Activated naive CD8-positive, alpha-beta T cell treated with anti-CD3 and anti-CD28 coated beads for 36 hours (primary cell): ENCODE measurements at places on chromosomes 5 and 9. TPM values are rescaled to one million over a fixed set of nuclear protein-coding genes. Genes with fewer than 3 reads are reported as not detected.

PLAC8L1 gene
- total RNA-seq: 0.36 TPM

SEMA5A gene
- not detected for total RNA-seq

SLC27A6 gene
- not detected for total RNA-seq

- no peak for DNase-seq
These were observed 95.6 kb upstream of the ZNF608 start for GRCh38 chr5:124841829-124842712.

DNA sequence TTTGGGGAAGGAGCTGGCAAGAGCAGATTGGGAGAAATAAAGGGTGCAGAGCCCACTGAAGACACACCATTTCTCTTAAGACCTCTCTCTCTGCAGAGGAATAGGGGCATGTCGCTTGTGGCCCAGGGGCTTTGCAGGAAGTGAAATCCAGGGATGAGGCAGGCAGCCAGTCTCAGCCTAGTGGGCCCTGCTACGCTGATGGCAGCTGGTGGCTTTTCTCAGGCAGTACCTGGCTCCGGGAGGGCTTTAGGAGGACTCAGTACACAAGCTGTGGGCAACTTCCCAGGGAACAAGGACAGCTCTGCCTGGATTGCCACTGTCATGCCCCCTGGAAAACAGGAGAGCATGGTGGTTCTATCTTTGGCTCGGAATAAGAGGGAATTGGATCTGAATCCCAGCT is 76.2 kb upstream of the NEURL1B start:
- DNase-seq: no peak

DNA sequence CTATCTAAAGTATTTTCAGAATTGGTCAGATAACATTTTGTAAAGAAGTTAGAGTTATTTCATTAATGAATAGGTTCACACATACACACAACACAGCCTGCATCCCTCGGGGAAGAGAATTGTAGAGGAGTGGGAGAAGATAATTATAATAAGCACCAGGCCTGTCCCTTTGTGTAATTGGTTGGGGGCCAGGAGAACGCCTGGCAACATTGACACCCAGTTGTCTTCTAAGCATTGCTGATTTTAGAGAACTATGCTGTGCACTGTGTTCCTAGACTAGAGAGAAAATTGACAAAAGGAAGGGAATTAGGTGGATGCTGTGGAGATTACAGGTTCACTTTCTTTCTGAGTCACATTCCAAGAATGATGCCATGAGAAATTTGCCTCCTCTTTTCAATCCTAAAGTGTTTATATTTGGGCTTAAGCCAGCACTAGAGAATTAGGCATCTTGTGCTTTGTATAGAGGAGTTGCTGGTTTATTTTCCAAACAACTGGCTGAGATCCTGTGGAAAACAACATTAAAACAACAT is 247.6 kb downstream of the COX7C start:
- DNase-seq: no peak

DNA sequence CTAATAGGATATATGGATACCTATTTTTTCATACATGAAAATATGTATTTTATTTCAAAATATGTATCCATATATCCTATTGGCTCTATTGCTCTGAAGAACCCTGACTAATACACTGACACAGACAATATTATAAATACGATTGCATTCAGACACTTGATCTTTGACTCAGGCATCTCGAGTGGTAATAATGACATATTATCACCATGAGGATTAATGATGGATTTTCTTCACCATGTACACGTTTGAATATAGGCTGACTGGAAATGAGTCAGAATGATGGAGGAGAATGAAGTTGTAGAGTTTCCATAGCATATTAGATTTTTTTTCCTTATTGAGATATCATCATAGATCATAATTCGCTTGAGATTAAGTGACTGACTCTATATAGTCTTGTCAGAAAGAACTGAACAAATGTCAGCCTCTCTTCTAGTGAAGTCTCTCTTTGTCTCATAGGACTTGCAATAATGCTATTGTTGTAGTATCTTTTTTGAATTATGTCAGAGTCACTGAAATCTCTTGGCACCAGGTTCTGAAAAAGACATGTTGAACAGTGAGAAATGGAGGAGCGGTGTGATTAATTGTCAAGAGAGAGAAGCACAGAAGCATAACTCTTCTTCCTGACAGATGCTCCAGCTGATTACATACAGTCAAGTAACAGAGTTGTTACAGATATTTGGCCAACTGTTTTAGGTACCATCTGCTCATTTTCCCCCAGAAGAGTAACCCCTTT is 41.4 kb upstream of the SLCO6A1 start:
- no peak for DNase-seq

DNA sequence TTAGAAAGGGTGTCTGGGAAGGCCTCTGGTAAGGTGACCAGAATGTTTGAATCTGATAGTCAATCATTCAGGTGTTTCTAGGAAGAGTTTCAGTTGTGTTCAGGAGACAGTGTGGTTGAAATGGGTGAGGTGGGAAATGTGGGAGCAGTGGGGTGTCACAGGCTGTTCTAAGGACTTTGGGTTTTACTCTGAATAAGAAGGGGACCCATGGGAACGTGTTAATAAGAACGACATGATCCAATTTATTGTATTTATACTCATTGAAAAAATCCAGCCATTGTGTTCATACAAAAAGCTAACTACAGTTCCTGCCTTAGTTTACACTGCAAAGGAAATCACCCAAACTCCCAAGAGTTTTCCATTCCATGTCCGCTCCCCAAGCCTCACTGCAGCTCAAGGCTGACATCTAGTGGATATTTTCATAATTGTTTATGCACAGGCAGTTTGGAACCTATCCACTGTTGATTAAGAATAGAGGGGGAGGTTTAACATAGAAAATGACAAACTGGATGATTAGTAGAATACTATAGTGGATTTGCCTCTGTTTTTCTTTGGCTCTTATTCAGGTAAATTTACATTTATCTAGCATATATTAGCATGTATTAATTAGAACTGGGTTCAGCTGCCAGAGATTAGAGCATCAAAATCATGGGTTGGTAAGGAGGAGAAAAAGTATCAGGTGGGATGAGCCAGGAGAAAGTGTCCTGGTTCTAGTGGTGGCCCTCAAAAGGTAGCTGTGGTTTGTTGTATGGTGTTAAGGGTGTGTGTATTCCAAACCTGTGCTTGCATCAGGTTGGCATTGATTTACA is 17.7 kb downstream of the CAVIN4 start:
- no peak for DNase-seq
